Stomach (tissue), 19 donors: ENCODE measurements at places on chromosomes 11 and 22. TPM values are rescaled to one million over a fixed set of nuclear protein-coding genes. Genes with fewer than 3 reads are reported as not detected.
A peak's percentile ranks its signal among the peaks of the same experiment; 100 is the strongest.

SLC17A6 gene
- total RNA-seq = not detected

GRCh38 chr11:77636731-77637344 lies 756 bp downstream of the CLNS1A start:
- peak overlapping the region; percentile 85 for H3K27ac ChIP-seq
- peaks cover 15% of the 10 kb centered on the region for H3K4me1 ChIP-seq
- H3K27me3 ChIP-seq = no peaks in the 10 kb centered on the region
- no peaks in the 10 kb centered on the region for H3K36me3 ChIP-seq
- H3K4me3 ChIP-seq = peak overlapping the region; percentile 84

DNA sequence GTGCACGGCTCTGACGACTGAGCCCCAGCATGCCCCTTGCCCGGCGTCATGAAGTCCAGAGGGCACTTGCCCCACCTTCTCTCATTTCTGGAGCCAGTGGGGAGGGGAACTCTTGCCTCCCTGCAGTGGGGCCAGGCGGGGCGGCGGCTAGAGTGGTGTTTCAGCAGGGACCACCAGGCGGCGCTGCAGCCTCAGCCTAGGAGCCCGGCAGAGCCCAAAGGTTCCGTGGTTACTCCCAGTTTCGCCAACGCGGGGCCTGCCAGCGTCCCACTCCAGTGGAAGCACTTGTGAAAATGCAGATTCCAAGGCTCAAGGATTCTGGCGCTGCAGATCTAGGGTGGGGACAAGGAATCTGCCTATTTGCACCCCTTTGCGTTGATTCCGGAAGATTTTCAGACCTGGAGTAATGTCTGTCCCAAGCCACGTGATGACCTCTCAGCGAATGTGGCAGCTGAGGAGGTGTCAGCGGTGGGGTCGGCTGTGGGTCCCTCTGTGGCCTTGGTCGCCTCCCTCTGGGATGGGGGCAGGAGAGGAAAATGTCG lies 55.7 kb downstream of the CD82 start:
- H3K4me3 ChIP-seq = no peak overlapping the region
- no peaks in the 10 kb centered on the region for H3K27me3 ChIP-seq
- peaks cover 35% of the 10 kb centered on the region for H3K36me3 ChIP-seq
- no peak overlapping the region for H3K27ac ChIP-seq

DNA sequence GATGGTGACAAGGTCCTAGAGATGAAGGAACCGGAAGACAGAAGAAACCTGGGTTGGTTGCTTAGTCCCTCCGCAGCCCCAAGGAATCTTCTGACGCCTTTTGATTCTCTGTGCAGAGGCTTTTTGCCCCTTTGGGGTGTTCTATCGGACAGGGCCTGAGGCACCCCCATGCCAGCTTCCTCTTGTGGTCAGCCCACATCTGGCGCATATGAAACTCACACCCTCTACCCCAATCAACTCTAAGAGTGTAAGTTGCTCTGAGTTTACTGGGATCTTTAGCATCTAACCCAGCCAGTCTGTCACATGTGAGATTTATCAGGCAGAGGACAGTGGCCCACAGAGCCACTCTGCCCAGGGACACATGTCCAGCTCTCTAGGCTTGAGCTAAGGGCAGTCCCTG lies 17.4 kb downstream of the RASD2 start:
- H3K4me1 ChIP-seq = no peaks in the 10 kb centered on the region
- DNase-seq = no peak

DNA sequence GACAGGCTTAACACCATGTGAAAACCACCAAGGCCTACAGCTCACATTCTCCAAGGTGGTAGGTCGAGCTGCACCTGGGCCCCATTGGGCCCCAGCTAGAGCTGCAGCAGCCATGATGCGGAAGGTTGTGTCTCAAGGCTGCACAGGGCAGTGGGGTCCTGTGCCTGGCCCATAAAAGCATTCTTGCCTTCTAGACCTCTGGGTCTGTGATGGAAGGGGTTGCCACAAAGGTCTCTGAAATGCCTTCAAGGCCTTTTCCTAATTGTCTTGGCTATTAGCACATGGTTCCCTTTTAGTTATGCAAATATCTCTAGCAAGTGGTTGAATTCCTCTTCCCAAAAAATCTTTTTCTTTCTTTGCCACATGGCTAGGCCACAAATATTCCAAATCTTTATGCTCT lies 52.5 kb upstream of the C11orf58 start:
- H3K27me3 ChIP-seq = no peaks in the 10 kb centered on the region
- no peak for DNase-seq
- no peak overlapping the region for H3K4me3 ChIP-seq
- no peaks in the 10 kb centered on the region for H3K36me3 ChIP-seq
- no peaks in the 10 kb centered on the region for H3K4me1 ChIP-seq
- H3K27ac ChIP-seq = no peak overlapping the region

DNA sequence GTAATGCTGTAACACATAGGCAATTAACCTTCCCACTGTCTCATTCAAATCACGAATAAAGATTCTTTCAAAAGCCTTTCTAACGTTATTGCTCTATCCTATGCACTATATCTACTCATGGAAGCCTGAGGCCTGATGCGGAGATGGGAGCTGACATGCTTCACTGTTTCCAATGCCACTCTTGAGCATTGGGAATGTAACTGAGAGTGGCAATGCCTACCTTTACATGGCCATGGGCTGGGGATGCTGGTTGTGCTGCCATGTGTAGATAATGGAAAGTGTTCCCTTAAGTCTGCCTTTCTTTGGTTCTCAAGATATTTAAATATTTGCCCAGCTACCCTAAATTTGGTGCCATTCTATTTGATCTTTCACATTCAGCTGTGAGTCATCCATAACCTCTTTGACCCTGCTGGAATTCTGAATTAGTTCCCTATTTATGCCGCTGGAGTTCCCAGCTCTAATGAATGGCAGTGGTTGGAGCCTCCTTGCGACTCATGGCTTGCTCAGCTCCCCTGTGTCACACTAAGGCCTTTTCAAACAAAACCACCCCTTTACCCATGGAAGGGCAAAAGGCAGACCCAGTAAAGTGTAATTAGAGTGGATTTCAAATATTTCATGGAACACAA lies 21.4 kb upstream of the DKK3 start:
- no peaks in the 10 kb centered on the region for H3K36me3 ChIP-seq
- no peak for DNase-seq
- no peak overlapping the region for H3K4me3 ChIP-seq
- no peaks in the 10 kb centered on the region for H3K4me1 ChIP-seq
- no peaks in the 10 kb centered on the region for H3K27me3 ChIP-seq

ADM gene
- total RNA-seq = 36.4 TPM

GRCh38 chr11:121499405-121499804 lies 46.6 kb upstream of the SORL1-AS1 start:
- H3K4me1 ChIP-seq = peaks cover 5% of the 10 kb centered on the region
- H3K27ac ChIP-seq = no peak overlapping the region
- peaks cover 24% of the 10 kb centered on the region for H3K36me3 ChIP-seq
- H3K27me3 ChIP-seq = no peaks in the 10 kb centered on the region
- no peak for DNase-seq

DNA sequence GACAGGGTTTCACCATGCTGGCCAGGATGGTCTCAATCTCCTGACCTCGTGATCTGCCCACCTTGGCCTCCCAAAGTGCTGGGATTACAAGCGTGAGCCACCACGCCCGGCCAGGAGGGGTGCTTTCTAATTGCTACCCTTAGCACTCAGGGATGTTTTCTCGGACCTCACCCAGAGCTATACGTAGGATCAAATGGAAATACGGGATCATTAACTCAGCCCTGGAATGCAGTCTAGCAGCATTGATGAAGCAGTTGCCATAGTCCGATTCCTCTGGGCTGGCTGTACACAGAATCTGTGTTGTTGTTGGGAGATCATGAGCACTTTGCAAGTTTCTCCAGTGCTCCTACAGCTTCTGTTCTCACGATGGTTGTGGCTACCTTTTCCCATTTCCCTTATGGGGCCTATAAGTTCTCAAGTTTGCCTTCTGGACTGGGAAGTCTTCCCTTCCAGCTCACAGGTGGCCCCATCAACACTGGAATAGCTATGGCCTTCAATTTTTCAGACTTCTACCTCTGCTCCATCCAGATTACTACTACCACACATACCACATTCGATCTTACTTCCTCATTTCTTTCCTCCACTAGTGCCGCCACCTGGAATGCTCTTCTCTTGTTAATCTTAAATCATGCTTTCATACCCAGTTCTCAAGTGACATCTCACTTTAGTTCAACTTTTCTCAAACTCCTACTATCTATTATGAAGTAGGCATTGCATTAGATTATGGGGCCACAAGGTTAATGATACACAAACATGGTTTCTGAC lies 16.1 kb upstream of the PCF11 start:
- no peaks in the 10 kb centered on the region for H3K36me3 ChIP-seq
- H3K27ac ChIP-seq = no peak overlapping the region
- H3K4me1 ChIP-seq = no peaks in the 10 kb centered on the region
- H3K4me3 ChIP-seq = no peak overlapping the region
- no peak for DNase-seq

GRCh38 chr11:128616161-128616560 lies 28.8 kb upstream of the ETS1 start:
- no peaks in the 10 kb centered on the region for H3K36me3 ChIP-seq
- H3K27ac ChIP-seq = no peak overlapping the region
- H3K4me3 ChIP-seq = no peak overlapping the region

DNA sequence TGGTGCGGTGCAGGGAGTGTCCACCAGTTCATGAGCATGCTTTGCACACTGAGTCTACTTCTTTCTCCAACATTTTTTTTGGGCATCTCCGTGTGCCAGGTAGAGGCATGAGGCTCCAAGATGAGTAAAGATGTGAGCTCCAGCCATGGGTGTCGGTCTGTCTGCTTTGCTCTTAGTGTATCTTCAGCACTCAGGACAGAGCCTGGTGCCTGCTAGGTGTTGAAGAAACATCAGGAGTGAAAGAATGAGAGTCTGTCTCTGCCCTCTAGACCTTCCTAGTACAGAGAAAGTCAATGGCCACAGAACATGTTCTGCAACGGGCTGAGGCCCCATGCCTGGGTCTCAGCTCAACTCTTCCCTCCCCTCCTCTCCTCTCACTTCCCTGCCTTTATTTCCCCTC lies 486.5 kb downstream of the TBC1D22A start:
- no peaks in the 10 kb centered on the region for H3K4me1 ChIP-seq
- H3K27me3 ChIP-seq = peaks cover 41% of the 10 kb centered on the region
- no peak for DNase-seq
- no peak overlapping the region for H3K4me3 ChIP-seq

GRCh38 chr11:10619131-10619680 lies 50.7 kb upstream of the LYVE1 start:
- H3K27ac ChIP-seq = peak overlapping the region; percentile 59
- no peaks in the 10 kb centered on the region for H3K27me3 ChIP-seq
- H3K4me1 ChIP-seq = peaks cover 7% of the 10 kb centered on the region
- H3K4me3 ChIP-seq = no peak overlapping the region
- DNase-seq = no peak
- peaks cover 15% of the 10 kb centered on the region for H3K36me3 ChIP-seq
